IPS-NIHi11 (cell line): ENCODE measurements at places on chromosomes 5 and 9.

- peak; percentile 54 for DNase-seq
Observed at GRCh38 chr9:128124873-128125579, 2.5 kb downstream of the PTGES2 start.

GRCh38 chr5:147911427-147911826 lies 5.1 kb upstream of the C5orf46 start:
- DNase-seq = no peak

- DNase-seq = peak; percentile 29
Observed at GRCh38 chr9:23824830-23825591, 1.0 kb downstream of the ELAVL2 start.

DNA sequence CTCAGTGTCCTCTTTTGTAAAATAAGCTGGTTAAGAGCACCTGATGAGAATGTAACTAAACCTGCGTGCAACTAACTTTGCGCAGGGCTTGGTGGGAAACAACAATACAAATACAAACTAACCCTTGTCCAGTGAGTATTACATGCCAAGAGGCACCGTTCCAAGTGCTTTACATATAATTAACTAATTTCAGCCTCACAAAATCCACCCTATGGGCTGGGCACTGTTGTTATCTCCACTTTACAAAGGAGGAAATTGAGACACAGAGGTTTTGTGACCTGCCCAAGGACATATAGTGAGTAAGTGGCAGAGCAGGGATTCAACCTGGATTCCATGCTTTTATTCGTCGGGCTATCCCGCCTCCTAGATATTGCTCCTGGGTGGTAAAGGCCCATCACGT lies 26.2 kb upstream of the TNIP1 start:
- no peak for DNase-seq

DNA sequence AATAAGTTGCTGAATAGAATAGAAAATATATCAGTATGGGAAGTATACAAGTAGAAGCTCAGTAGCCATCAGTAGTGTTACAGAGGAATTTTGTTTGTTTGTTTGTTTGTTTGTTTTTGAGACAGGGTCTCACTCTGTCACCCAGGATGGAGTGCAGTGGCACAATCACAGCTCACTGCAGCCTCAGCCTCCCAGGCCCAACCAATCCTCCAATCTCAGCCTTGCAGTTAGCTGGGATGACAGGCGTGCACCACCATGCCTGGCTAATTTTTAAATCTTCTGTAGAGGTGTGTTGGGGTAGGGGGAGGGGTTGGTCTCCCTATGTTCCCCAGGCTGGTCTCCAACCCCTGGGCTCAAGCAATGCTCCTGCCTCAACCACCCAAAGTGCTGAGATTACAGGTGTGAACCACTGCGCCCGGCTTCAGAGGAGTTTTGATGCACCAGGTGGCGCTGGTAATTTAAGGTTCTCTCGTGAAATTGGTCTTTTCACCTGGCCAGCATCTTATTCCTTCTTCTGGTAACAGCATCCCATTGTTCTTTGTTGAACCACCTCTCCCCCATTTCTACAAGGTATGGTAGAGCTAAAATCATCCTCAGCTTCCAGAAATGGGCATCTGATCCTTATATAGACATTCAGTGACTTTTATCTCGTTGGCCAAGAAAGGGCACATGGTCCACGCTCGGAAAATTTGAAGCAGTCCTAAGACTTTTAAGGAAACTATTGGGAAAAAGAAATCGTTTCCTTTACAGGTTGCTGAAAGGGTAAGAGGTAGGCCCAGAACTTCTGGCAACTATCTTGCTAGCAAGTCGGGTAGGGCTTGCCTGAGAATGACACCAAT lies 157.1 kb downstream of the ARRDC3 start:
- DNase-seq = peak; percentile 65

GRCh38 chr5:40734986-40735385 lies 20.8 kb downstream of the TTC33 start:
- no peak for DNase-seq

GRCh38 chr9:73152953-73153352 lies 1.3 kb downstream of the ANXA1 start:
- DNase-seq = no peak

DNA sequence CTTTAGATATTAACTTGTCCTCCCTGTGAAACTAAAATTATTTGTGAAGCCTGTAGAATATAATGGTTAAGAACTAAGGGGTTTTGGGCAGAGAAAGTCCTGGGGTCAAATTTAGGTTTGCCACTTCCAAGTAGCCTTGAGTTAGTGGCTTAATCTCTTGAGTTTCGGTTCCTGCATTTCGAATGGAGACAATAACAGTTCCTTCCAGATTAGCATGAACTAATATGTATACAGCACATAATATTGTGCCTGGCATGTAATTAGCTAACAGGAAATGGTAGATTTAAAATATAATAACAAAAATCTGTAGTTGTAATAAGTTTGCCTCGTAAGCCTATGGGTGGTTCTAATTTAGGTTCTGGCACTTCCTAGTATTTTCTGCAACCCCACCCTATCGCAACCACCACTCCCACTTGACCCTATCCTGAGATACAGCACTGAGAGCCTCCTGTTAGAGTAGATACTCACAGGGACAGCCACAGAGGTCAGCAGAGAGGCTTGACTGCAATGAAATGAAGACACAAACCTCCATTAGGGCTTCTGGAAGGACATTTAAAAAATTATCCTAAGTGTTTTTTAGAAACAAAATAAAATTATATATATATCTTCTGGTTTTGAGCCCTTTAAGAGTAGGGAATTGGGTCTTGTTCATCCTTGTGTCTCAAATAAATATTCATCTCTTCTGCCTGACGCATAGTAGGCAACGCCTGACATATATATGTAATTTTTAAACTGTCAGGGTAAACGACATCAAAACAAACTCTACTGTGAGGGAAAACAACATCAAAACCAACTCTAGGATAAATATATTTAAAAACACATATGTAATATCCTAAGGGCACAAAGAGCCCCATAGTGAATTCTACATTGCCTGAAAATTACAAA lies 8.5 kb downstream of the SPINK9 start:
- DNase-seq = no peak

DNA sequence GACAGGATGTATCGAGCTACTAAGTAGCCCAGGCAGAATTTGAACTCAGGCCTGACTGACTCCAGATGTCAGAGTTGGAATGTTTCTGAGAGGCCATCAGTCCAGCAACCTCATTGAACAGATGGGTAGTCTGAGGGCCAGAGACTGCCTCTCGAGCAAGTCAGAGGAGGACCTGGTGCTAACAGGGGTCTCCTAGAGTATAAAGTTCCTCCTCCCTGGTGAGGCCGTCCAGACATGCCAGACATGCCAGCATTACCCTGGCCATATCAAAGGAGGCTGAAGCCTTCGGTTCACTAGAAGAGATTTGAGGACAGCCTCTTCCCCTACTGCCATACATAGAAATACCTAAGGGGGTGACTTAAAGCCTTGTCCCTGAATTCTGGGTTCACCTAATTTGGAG lies 81.2 kb downstream of the ZNF618 start:
- no peak for DNase-seq

- no peak for DNase-seq
Observed at GRCh38 chr9:76581731-76582130, 122.7 kb downstream of the GCNT1 start.

DNA sequence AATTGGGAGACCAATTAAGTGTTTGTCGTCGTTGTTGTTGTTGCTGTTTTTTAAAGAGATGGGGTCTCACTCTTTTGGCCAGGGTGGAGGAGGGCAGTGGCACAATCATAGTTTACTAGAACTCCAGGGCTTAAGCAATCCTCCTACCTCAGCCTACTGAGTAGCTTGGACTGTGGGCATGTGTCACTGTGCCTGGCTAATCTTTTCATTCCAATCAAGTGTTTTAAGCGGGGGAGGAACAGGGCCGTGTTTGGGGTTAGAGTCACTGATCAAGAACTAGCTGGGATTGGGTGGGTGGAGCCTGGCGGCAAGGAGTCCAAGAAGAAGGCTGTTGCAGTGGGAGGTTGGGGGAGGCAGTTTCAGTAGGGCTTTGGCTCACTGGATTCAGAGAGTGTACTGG lies 13.8 kb downstream of the SNX30 start:
- no peak for DNase-seq

GRCh38 chr5:116864157-116864837 lies 289.7 kb upstream of the SEMA6A start:
- DNase-seq = peak; percentile 64

DNA sequence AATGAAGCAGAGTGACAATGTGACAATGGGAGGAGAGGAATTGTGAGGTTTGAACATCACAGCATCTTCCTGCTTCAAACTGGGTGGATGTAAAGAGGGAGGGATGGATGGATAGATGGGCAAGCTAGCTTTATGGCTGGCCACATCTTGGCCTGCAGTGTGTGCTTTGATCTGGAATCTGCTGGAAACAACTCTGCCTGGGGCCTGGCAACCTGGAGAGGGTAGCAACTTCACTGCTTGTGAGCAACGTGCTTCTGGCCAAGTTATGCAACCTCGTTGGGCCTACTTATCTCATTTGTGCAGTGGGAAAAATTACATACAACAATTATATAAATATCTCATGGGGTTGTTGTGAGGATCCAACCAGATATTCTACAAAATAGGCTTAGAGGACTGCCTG lies 5.3 kb downstream of the IL9 start:
- no peak for DNase-seq

DNA sequence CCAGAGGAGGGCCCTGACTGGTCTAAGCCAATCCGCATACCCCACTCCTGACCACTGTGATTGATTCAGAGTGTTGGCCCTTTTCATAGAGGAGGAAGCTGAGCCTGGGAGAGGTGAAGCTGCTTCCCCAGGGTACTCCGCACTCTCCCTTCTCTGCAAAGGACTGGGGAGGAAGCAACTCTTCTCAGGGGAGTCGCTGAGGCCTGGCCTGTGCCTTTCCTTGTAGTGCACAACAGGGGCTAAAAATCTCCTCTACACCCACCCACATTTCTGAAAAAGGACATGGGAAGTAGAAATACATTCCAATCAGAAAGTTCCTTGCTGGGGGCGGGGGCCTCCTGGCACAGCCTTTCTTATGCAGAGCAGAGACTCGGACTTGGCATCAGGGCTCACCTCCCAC lies 22.2 kb downstream of the AK8 start:
- DNase-seq = no peak

- no peak for DNase-seq
Observed at GRCh38 chr9:135790850-135791249, 88.9 kb downstream of the KCNT1 start.

- DNase-seq = no peak
Observed at GRCh38 chr9:93032545-93032944, 26.0 kb upstream of the SUSD3 start.

- DNase-seq = no peak
Observed at GRCh38 chr5:15715535-15715934, 215.6 kb downstream of the FBXL7 start.

- DNase-seq = no peak
Observed at GRCh38 chr5:146290318-146290717, 48.3 kb upstream of the POU4F3 start.

GRCh38 chr5:176596689-176597416 lies 13.1 kb downstream of the GPRIN1 start:
- peak; percentile 73 for DNase-seq

GRCh38 chr5:1544294-1544961 lies 20.7 kb upstream of the LPCAT1 start:
- no peak for DNase-seq

- no peak for DNase-seq
Observed at GRCh38 chr5:62152394-62153087, 153.5 kb upstream of the KIF2A start.

DNA sequence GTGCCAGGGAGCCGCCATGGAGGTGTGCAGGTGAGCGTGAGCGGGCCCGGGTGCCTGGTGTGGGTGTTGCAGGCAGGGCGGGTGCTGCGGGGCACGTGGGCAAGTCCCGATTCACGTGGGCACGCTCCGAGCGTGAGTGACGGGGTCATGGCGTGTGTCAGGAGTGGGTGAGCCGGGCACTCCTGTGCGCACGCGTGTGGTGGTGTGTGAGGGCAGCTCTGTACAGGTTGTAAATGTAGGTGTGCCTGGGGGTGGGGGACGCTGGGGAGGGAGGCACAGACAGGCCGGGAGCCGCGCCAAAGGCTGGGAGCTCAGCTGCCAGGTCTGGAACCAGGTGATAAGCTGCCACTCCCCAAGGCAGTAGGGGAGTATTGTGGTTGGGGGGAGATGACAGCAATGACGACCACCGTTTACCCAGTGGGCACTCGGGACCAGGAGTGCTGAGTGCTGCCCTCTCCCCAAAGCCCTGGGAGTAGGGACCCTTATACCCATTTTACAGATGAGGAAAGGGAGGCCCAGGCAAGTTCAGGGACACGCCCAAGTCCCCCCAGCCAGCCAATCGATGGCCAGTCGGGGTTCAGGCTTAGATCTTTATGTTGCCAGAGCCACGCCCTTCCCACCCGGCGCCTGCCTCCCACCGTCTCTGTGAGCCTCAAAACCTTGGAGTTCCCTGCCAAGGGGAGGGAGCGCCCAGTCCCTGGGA lies 9.6 kb downstream of the NCS1 start:
- no peak for DNase-seq
